ENCODE measurements at places on chromosomes 2 and 18.

DNA sequence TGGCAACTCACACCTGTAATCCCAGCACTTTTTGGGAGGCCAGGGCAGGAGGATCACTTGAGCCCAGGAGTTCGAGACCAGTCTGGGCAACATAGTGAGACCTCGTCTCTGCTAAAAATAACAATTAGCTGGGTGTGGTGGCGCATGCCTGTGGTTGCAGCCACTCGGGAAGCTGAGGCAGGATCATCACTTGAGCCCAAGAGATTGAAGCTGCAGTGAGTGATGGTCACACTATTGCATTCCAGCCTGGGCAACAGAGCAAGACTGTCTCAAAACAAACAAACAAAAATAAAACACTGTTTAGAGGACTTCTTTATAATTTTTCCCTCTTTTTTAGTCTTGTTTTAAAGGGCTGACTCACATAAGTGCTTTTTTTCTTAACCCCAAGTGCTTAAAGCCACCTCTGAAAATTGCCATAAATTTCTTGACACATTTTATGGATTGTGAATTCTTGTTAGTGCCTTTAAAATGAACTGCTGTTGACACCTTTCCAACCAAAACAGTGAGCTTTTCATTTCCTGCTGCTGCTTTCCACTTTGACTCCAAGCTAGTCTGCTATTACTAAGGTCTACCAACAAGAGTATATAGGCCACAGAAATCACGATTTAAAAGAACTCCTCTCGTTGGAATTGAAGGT is 41.7 kb downstream of the CYP20A1 start:
- DNase-seq = no peak

DNA sequence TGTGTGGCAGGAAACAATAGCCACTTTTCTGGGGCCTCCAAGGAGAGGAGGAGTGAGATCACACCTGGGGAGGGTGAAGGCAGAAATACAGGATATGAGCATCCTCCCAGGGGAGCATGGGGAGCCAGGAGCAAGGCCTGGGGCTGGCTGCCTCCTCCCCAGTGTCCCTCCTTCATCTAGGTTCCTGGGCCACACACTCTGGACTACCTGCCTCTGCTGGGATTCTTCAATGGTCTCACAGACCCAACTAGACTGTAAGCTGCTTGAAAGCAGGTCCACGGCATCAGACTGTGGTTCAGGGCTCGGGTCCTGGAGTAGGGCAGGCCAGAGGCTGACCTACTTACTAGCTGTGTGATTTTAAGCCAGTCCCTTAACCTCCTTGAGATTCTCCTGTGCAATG is 94.0 kb downstream of the MCFD2 start:
- no peak for DNase-seq

- no peak for DNase-seq
Observed at GRCh38 chr2:28233164-28233676, 159.4 kb upstream of the FOSL2 start.

GRCh38 chr2:12493031-12493513 is 223.7 kb upstream of the TRIB2 start:
- no peak for DNase-seq

- DNase-seq = no peak
Observed at GRCh38 chr18:35688757-35689156, 107.2 kb downstream of the GALNT1 start.

- DNase-seq = no peak
Observed at GRCh38 chr2:69340101-69340775, 46.8 kb downstream of the GFPT1 start.

DNA sequence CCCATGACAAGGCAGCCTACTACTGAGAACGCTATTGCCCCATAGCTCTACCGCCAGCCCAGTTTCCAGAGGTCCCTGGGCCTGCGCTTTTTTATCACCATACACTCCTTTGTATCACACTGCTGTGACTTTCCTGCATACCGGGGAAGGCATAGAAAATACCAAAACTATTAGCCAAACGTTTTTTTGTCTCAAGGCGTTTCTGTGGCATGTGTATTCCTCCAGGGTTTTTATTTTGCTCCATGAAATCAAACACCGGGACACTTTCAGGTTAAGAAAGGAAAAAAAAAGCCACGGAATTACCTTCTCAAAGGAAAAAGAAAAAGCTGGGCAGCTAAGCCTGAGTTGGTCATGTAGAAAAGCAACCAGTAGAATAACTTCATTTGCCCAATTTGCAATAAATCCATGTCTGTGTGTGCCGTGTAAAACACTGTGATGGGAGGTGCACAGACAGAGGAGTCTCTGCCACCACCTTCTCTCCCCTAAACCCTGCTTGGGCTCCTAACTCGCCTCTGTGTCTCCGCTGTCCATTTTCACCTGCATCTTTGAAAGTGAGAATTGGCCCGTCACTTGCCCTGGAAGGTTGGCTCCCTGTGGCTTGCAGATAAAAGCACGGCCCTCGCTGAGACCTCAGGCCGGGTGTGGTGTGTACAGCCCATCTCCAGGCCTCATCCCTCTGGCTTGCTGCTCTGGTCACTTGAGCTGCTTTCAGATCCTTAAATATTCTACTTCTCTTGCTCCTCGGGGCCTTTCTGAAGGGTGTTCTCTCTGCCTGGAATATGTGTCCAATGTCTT is 1.7 kb downstream of the AMER3 start:
- no peak for DNase-seq

GRCh38 chr2:190714958-190715357 is 66.1 kb downstream of the NAB1 start:
- no peak for DNase-seq

- no peak for DNase-seq
Observed at GRCh38 chr2:169585673-169586072, 1.5 kb downstream of the PPIG start.

- DNase-seq = no peak
Observed at GRCh38 chr18:21759836-21760235, 19.2 kb downstream of the MIB1 start.

GRCh38 chr2:135698838-135699237 is 42.8 kb upstream of the UBXN4 start:
- DNase-seq = no peak

- DNase-seq = no peak
Observed at GRCh38 chr2:222319586-222320435, 21.0 kb upstream of the PAX3 start.

GRCh38 chr18:22551536-22552151 is 133.9 kb upstream of the CTAGE1 start:
- DNase-seq = no peak

DNA sequence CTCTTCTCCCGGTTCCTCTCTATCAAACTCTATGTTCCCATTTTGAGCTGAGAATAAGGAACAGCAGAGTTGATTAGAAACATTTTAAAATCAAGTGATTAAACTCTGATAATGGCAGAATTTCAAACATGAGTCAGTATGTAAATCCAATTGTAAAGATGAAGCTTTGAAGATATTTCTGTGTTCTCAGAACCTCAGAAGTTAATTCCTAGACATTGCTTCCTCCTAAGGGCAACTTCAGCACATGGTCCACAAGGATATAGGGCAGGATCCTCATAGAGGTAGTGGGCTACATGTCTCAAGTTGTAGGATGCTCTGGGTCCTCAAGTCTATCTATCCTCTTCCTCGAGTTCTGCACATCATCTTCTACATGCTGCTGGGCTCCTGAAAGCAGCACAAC is 46.3 kb downstream of the QPCT start:
- DNase-seq = no peak

DNA sequence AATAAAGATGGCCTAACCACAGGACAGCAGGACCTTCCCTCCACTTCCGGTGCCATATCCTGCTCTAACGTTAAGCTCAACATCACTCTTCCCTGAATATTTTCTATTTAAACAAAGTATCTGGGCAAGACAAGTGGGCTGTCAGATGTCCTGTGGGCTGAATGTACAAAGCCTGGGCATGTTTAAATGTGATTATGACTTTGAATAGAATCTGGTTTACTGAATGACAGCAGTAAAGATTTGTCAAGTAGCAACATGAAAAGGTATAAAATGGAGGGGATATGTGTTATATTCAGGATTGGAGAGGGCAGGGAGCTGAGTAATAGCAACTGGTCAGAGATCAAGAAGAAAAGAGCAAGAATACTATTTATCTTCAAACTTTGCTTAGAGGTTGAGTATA is 540.9 kb downstream of the NRXN1 start:
- no peak for DNase-seq

DNA sequence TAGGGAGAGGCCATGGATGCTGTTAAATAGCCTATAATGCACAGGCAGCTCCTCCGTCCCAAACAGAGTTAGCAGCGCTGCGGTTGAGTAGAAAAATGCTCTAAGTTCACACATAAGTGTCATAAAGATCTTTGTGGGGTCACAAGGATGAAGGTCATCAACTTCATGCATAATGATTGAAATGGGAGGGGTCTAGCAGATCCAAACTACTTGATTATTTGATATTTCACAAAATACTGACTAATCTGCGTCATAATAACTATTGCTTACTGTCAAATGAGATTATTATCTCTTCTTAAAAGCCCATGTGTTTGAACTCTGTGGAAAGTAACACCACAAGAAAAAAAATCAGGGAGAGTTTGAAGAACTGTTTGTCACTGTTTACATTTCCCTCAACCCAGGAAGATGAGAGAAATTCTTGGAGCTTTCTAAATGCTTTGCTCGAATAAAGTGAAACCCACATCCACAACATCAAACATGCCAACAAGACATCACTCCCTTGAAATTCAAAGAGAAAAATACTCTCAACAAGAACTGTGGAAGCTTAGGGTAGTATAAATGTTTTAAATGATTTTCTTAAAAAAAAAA is 50.5 kb upstream of the CREB1 start:
- no peak for DNase-seq

DNA sequence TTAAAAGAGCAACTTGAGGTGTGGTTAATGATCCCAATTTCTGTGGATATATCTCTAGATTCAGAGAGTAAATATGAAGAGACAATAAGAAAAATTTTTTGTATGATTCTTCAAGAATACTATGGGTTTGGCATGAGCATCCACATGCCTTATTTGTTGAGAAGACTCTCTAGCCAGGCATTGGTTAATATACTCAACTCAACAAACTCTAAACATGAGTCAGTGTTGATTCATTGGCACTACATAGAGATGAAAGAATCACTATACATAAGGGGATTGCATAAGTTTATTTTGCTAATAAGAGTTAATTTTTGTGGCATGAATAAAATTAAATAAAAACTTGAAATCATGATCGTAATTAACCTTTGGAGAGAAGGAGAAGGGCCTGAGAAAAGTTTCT is 930.2 kb upstream of the LRRTM1 start:
- no peak for DNase-seq

- no peak for DNase-seq
Observed at GRCh38 chr18:32093102-32093511, 1.4 kb downstream of the RNF138 start.

DNA sequence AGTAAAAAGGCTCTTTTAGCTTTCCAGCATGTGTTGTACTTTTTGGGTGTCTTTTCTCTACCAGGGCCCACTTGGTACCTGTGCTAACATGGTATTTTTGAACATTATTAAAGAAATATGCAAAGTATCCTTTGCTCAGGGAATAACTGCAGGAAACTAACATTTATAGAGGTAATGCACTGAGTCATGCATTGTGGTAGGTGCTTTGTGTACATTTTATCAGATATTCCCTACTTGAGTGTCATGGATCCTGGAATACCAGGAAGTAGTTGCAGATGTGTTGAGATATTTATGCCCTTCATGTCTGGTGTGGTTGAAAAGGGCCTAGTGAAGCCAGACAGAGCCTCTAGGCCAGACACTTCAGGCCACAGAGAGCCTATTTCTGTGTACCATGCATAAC is 215.5 kb upstream of the CYRIA start:
- no peak for DNase-seq

DNA sequence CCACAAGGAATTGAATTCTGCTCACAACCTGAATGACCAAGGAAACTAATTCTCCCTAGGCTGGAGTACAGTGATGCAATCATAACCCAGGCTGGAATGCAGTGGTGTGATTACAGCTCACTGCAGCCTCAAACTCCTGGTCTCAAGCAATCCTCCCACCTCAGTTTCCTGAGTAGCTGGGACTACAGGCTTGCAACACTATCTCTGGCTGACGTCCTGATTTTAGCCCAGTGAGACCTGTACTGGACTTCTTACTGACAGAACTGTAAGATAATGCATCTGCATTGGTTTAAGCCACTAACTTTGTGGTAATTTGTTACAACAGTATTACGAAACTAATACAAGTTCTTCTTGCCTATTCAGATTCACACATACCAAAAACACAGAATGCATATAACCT is 9.5 kb upstream of the KDSR start:
- DNase-seq = no peak

DNA sequence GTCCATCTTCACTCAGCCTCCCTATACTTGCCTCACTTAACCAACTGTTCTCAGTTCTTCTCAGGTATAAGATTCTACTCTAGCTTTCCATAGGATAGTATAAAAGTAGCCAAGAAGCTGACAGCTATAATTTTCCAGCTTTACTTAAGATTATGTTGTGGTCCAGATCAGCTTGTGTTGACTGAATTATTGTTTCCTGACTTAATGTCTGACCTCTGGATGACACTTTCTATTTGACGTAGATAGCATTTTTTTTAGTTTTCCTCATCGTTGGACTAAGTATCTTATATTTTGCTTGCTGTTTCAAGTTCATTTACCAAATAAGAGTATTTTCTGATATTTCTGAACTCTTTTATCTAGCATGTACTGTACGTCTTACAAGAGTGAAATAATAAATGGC is 1272.5 kb upstream of the CDH2 start:
- no peak for DNase-seq

- no peak for DNase-seq
Observed at GRCh38 chr18:51687845-51688585, 490.5 kb upstream of the MEX3C start.

Data from NCI-H1436 treated with DMSO at 0.1 percent for 48 hours (cell line).